Neural progenitor cell (in vitro differentiated cells): ENCODE measurements at places on chromosomes 3 and 15. TPM values are rescaled to one million over a fixed set of nuclear protein-coding genes. Genes with fewer than 3 reads are reported as not detected.

Gene SETMAR
- 18.3 and 25.1 TPM in 2 replicates for total RNA-seq

GRCh38 chr3:52529376-52530333 is 4.0 kb downstream of the NT5DC2 start:
- DNase-seq: no peak
- peaks cover 18% of the 10 kb centered on the region for H3K4me1 ChIP-seq
- H3K4me3 ChIP-seq: no peak overlapping the region
- H3K27ac ChIP-seq: no peak overlapping the region
- no peaks in the 10 kb centered on the region for H3K36me3 ChIP-seq

DNA sequence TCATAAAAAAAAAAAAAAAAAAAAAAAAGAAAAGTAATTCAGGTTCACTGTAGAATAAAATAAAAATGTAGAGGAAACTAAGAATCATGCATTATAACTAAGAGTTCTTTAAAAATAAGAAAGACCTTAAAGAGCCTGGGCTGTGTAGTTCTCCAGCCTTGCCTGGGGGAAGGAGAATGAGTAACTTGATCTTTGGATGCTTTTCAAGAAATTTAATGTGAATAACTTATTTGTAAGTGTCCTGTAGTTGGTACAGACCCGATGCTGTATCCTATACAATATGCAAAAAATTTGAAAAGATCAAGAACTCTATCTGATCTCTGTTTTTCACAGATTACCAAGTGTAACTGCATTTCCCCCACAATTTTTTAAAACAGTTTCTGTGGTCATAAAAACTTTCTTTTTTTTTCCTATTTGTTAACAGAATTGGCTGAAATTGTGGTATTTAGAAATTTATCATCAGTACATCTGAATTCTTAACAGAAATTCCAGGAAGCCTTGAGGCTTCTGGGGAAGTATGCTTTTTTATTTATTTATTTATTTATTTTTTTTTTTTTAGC is 195.3 kb downstream of the THRB start:
- no peaks in the 10 kb centered on the region for H3K36me3 ChIP-seq
- H3K4me3 ChIP-seq: no peak overlapping the region
- H3K27me3 ChIP-seq: no peaks in the 10 kb centered on the region
- DNase-seq: no peak
- H3K27ac ChIP-seq: no peak overlapping the region

Gene RTP3
- not detected in 2 replicates for total RNA-seq

- H3K36me3 ChIP-seq: no peaks in the 10 kb centered on the region
- H3K27ac ChIP-seq: no peak overlapping the region
- no peaks in the 10 kb centered on the region for H3K27me3 ChIP-seq
Measured at GRCh38 chr3:71657831-71658530, 67.2 kb downstream of the EIF4E3 start.

DNA sequence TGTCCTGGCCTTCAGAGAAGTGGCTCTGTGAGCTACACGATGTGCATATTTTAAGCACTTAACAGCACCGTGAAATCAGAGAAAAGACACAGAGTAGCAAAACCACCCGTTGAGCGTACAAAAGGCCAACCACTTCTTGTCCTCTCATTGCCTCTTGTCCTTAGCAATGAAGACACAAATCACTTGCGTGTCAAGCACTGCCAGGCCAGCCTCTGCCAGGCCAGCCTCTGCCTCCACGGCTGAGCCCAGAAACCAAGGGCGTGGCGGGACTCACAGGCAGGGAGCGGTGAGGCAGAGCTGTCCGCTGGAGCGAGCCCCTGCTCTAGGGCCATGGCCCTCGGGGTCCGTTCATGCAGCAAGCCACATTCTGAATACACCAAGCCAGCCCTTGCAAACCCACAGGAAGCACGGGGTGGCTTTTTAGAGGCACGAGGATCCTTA is 4.0 kb downstream of the MUC4 start:
- no peaks in the 10 kb centered on the region for H3K36me3 ChIP-seq
- DNase-seq: no peak
- no peak overlapping the region for H3K4me3 ChIP-seq
- H3K27ac ChIP-seq: no peak overlapping the region
- no peaks in the 10 kb centered on the region for H3K27me3 ChIP-seq

DNA sequence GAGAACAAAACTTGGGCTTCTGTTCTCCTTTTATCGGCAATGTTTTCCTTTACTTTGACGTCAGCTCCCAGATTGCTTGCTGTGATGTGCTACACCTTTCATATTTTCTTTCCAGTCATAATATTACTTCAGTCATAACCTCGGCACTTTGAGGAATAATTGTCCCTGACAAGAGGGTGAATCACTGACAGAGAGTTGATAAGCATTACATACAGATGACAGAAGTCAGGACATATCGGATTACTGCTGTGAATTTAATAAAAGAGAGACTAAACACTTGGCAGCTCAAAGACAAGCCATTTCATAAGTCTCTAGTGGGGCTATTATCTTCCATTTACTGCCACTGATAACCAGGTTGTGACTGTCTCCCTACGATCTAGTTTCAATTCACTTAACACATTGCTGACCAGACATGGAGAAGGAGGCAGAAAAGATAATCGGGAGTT is 362.1 kb upstream of the ARRDC4 start:
- H3K4me1 ChIP-seq: peaks cover 8% of the 10 kb centered on the region
- no peaks in the 10 kb centered on the region for H3K27me3 ChIP-seq
- H3K36me3 ChIP-seq: no peaks in the 10 kb centered on the region
- no peak for DNase-seq
- H3K4me3 ChIP-seq: no peak overlapping the region
- H3K27ac ChIP-seq: peak overlapping the region; percentile 21

Gene C3orf85
- not detected in 2 replicates for total RNA-seq

Gene CRYBG3
- total RNA-seq: 9.4 and 12.3 TPM in 2 replicates

GRCh38 chr3:29290596-29290995 is 9.7 kb downstream of the RBMS3 start:
- H3K4me3 ChIP-seq: no peak overlapping the region
- no peaks in the 10 kb centered on the region for H3K36me3 ChIP-seq
- H3K27ac ChIP-seq: no peak overlapping the region
- no peaks in the 10 kb centered on the region for H3K27me3 ChIP-seq
- H3K4me1 ChIP-seq: peaks cover 6% of the 10 kb centered on the region

DNA sequence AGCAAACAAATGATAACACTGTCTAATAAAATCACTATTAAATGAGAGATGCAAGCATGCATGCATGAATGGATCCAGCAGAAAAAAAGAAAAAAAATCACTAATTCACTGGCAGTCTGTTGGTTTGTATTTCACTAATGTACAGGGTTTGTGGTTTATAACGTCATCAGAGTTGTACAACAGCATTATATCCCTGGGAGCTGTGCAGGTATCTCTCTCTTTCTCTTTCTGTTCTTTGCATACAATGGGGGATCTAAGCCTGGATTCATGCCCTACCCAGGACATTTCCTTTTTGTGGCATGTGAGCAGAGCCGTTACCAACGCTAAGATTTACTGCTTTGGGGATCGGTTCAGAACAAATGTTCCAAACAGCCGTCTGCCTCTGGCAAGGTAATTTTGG is 229.5 kb downstream of the SOX2 start:
- no peaks in the 10 kb centered on the region for H3K27me3 ChIP-seq
- DNase-seq: no peak
- peaks cover 33% of the 10 kb centered on the region for H3K4me1 ChIP-seq
- no peaks in the 10 kb centered on the region for H3K36me3 ChIP-seq

Gene GOLGA6D
- total RNA-seq: not detected in 2 replicates

- H3K4me1 ChIP-seq: peaks cover 38% of the 10 kb centered on the region
- H3K36me3 ChIP-seq: peaks cover 17% of the 10 kb centered on the region
- no peaks in the 10 kb centered on the region for H3K27me3 ChIP-seq
- no peak overlapping the region for H3K4me3 ChIP-seq
- peak overlapping the region; percentile 63 for H3K27ac ChIP-seq
- DNase-seq: peak; percentile 31
Measured at GRCh38 chr3:66401675-66402491, 98.9 kb downstream of the LRIG1 start.

GRCh38 chr3:133892541-133893231 is 3.0 kb downstream of the RAB6B start:
- DNase-seq: no peak
- no peak overlapping the region for H3K4me3 ChIP-seq
- no peaks in the 10 kb centered on the region for H3K36me3 ChIP-seq
- peaks cover 32% of the 10 kb centered on the region for H3K4me1 ChIP-seq
- peaks cover 46% of the 10 kb centered on the region for H3K27me3 ChIP-seq

GRCh38 chr3:133962849-133963248 is 66.9 kb downstream of the SLCO2A1 start:
- H3K27ac ChIP-seq: no peak overlapping the region
- H3K4me3 ChIP-seq: no peak overlapping the region
- no peak for DNase-seq

- H3K4me3 ChIP-seq: no peak overlapping the region
- peaks cover under 1% of the 10 kb centered on the region for H3K4me1 ChIP-seq
- H3K36me3 ChIP-seq: no peaks in the 10 kb centered on the region
- no peaks in the 10 kb centered on the region for H3K27me3 ChIP-seq
- DNase-seq: no peak
- no peak overlapping the region for H3K27ac ChIP-seq
Measured at GRCh38 chr3:124631727-124632126, 98.5 kb upstream of the UMPS start.

GRCh38 chr3:73550032-73550431 is 74.7 kb downstream of the PDZRN3 start:
- no peaks in the 10 kb centered on the region for H3K36me3 ChIP-seq
- no peak overlapping the region for H3K4me3 ChIP-seq
- H3K27ac ChIP-seq: no peak overlapping the region
- no peak for DNase-seq
- H3K27me3 ChIP-seq: no peaks in the 10 kb centered on the region

DNA sequence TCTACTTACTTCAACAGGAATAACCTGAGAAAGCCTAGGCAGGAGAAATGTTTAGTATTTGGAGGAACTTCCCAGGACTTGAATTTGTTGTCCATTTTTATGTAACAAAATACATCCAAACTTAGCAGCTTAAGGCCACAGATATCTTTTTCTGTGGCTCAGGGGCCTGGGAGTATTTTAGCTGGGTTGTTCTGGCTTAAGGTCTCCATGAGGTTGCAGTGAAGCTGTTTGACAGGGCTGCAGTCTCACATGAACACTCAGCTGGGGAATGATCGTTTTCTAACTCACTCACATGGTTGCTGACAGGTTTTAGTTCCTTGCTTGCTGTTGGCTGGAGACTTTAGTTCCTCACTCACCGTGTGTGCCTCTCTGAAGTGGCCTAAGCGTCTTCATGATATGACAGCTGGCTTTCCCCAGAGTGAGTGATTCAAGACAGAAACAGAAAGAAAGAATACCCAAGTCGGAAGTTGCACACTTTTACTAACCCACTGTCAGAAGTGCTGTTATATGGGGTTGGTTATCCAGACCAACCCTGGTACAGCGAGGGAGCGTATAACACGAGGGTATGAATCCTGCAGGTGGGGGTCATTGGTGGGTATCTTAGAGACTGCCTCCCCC is 229.7 kb upstream of the TBL1XR1 start:
- no peak for DNase-seq
- no peak overlapping the region for H3K4me3 ChIP-seq
- H3K4me1 ChIP-seq: peaks cover 36% of the 10 kb centered on the region
